Astrocyte (in vitro differentiated cells and primary cell): ENCODE measurements at places on chromosomes 4 and X. TPM values are rescaled to one million over a fixed set of nuclear protein-coding genes. Genes with fewer than 3 reads are reported as not detected.

The NLGN3 gene
- total RNA-seq, result 0.84 and 0.93 TPM in 2 replicates

The PDGFC gene
- 167 and 188 TPM in 2 replicates for total RNA-seq

The PROM1 gene
- total RNA-seq, result 34.5 and 38.0 TPM in 2 replicates

The FGF5 gene
- 2.1 and 2.4 TPM in 2 replicates for total RNA-seq

The SMIM10 gene
- total RNA-seq, result 1.2 and 1.3 TPM in 2 replicates

The FAM241A gene
- total RNA-seq, result 1.5 and 1.7 TPM in 2 replicates

- DNase-seq, result no peak
Measured at GRCh38 chrX:56498756-56499155, 64.7 kb upstream of the UBQLN2 start.

- DNase-seq, result no peak
Measured at GRCh38 chr4:132809298-132810032, 339.6 kb upstream of the PCDH10 start.

- DNase-seq, result no peak
Measured at GRCh38 chr4:126558596-126558995, 1074.2 kb upstream of the INTU start.

- DNase-seq, result no peak
Measured at GRCh38 chrX:137166591-137166990, 132.8 kb upstream of the GPR101 start.

GRCh38 chrX:141662781-141663180 lies 35.8 kb downstream of the SPANXD start:
- peak; percentile 20 for DNase-seq

DNA sequence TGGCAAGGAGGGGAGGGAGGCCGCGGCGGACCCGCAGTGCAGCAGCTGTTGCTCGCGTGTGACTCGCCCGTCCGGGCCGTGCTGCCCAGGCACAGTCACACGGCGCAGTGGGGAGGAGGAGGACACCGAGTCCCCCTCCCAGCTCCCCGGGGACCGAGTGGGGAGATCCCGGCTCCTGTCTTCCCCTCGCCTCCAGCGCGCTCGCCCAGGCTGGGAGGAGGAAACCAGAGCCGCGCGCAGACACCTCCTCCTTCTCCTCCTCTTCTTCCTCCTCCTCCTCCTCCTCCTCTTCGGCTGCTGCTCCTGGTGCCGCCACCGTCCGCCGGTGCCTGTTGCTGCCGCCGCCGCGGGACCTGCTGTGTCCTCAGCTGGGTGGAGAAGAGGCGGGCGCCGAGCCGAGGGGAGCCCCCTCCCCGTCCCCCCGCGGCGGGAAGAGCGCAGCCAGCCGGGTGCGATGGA lies at the start of gene TBC1D1:
TBC1D1 (plus strand) TSS at position 284 of the 459 bp plus-strand sequence. CDS start 11,012 bp downstream, outside the sequence.
- DNase-seq, result no peak

- DNase-seq, result peak; percentile 99
Measured at GRCh38 chr4:17142232-17142711, 243.8 kb upstream of the LDB2 start.

DNA sequence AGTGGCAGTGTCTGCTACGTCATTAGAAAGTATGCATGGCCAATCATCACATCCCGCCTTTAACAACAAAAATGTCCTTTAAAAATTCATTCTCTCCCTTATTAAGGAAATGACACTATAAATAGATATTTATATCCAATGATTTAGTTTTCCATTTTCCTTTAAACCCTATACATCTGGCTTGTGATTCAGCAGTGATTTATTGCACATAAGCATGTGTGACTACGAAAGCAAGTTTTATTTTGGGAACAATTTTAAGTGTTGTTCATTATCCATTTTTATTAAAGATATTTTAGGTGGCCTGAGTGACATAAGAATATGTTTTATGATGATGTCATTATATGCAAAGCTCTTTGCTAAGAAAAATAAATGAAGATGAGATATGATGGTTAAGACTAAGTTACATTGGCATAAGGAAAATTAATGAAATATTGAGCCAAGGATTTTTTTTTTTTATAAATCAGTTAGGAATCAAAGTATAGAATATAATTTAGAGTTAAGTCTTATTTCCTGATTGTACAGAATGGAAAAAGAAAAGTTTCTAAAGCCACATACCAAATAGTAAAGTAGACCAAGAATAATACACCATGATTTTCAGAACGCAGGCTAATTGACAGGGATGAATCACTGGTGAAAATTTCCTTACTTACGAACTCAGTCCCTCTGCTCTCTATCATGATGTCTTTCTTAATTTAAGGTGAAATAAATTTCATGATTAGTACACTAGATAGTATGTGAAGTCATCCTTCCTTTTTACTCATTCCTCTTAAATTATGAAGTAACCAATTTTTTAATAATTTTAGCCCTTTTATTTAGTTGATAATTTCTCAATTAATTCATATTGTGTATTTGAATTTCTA lies 822.4 kb downstream of the FAT4 start:
- no peak for DNase-seq

DNA sequence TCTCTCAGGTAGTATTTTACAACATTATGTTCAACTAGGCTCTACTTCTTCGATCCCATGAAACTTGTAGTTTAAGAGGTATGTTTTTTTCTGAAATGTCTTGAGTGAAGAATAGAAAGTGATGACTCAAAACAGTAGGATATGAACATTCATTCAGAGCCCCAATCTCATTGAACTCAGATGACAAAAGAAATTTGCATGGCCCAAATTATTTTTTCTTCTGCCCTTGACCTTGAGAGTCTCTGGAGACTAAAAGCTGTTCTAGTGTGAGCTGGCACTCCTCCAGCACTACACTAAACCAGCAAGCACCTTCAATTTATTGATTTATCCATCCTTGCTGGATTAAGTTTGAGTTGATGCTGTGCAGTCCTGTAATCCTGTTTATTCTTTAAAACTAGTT lies 4.0 kb downstream of the DCLK2 start:
- DNase-seq, result no peak

DNA sequence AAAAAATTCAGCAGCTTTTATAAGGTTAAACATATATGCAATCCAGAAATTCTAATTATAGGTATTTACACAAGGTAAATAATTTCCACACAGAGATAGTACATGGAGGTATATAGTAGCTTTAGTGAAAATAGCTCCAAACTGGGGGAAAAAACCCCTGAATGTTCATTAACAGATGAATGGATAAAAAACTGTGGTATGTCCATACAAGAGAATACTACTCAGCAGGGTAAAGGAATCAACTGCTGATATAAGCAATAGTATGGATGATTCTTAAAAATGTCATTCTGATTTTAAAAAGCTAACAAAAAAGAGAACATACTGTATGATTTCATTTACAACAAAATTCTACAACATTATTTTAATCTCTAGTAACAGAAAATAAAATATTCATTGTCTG lies 37.2 kb upstream of the FRMD7 start:
- no peak for DNase-seq

DNA sequence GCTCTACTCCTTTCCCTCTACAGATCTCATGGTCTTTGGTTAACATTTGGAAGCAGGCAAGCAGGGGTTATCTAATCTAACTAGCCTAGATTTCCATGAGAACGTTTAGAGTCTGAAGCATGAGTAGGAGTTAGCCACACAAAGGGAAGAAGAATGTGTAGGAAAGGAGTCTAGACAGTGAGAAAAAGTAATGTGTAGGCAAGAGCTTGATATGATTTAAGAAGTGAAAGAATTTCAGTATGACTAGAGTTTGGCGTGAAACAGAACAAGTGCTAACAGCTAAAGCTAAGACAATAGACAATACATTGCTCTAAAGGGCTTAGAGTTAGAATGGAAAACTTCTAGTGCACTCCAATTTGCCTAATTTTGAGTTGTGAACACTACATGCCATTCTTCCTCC lies 10.8 kb downstream of the CXCL8 start:
- peak; percentile 45 for DNase-seq

GRCh38 chr4:12239897-12240636 lies 811.4 kb upstream of the HS3ST1 start:
- DNase-seq, result no peak

DNA sequence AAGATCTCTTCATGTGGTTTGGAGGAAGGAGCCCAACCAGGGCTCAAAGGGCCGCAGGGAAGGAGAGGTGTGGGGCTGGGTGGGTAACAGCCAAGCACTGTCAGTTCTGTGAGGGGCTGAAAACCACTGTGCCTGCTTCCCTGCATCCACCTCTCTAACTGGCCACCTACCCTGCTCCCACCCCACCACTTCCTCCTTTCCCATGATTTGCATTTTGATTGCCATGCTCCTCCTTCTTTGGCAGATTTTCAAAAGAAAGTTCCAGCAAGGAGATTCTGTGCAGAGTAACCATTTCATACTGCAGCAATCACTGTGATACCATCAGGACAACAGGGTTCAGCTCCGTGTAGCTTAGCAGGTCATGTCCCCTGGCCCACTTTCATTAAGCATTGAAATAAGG lies 1.8 kb downstream of the ZNF674 start:
- no peak for DNase-seq

DNA sequence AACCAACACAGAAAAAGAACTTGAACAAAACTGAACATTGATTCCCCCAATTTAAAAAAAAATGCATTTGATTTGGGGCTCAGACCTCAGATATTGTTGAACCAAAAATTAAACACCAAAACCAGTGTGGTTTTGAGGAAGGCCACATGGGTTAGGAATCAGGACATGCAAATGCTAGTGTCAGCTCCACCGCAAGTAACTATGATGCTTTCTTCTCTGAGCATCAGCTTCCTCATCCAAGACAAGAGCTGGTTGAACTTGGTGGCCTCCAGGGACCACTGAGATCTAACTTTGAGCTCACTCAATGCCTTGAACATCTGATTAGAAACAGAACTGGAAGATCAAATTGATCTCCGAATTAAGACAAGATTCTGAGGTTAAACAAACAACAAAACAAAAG lies 142.9 kb upstream of the NWD2 start:
- no peak for DNase-seq

GRCh38 chr4:153181293-153181692 lies 22.9 kb upstream of the TRIM2 start:
- no peak for DNase-seq

- peak; percentile 10 for DNase-seq
Measured at GRCh38 chr4:134490863-134491262, 289.3 kb upstream of the PABPC4L start.
